ENCODE measurements at places on chromosomes 11 and 22.
A peak's percentile ranks its signal among the peaks of the same experiment; 100 is the strongest.

DNA sequence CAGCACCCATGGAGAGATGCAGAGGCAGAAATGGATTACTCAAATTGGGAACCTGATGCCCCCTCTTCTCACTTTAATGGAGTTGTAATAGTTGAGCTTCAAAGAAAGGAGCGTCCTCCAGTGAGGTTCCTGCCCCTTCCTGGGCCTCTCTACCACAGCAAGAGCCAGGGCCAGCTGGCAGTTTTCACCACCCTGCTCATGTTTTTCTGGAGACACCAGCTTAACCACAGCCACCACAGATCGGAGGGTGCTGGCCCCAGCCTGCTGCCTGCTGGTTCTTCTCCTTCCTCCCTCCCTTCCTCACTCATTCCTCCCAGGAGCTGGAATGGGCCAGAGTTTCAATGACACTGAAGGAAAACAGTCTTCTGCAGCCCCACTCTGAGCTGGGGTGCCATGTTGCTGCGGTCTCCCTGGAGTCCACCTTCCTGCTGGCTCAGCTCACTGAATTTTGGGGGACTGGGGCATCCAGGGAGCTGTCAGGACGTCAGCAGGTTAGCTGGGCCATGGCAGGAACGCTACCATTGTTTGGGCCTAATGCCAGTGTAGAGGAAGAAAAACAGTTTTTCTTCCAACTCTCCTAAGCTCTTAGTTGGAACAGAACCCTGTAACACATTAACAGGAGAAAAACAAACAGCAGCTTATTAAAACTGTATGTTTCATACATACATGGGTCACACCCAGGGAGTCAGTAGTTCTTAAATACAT lies 57.7 kb downstream of the TRAF6 start:
- peak; percentile 59 for DNase-seq

DNA sequence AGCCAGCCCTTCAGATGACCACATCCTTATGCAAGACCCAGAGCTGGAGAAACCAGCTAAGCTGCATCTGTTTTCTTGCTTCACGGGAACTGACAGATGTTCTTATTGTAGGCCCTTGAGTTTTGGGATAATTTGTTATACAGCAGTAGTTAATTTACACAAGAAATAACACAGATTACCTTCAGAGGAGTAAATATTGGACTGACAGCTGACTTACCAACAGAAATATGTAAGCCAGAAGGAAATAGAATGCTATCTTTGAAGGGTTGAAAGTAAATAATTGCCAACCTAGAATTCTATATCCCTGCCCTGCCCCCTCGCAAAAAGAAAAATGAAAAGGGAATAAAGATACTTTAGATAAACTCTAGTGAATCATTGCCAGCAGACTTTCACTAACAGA lies 124.1 kb downstream of the WNT7B start:
- no peak for DNase-seq

DNA sequence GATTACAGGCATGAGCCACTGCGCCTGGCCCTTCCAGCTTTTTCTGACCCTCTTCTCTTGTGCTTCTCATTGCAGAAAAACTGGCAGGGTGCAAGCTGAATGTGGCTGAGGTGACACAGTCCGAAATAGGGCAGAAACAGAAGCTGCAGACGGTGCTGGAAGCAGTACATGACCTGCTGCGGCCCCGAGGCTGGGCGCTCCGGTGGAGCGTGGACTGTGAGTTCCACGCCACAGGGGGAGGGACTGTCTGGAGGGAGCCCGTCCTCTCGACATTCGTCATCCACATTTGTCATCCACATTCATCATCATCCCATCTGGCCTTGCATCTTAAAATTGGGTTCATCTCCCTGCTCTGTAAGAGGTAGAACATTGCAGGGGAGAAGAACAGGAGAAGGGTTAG lies 49.3 kb upstream of the PARVG start:
- DNase-seq: no peak

GRCh38 chr11:42243385-42243784 lies 783.9 kb upstream of the LRRC4C start:
- no peak for DNase-seq

DNA sequence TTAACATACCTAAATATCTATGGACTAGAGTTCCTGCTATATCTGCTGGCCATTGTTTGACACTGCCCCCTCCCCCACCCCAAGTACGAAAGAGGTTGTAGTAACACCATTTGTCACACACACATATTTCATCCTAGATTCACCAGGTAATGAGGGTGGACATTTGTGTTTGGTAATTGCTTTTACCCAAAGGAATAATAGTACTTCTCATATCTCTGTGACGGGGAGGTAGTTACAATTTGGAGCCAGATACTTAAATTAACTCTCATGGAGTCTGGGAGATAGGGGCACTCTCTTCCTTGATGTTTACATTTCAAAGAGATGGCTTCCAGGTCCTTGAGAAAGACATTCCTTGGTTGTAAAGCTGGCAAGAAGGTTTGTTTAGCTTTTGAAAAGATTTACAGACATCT lies 38.7 kb downstream of the REXO2 start:
- no peak for DNase-seq

DNA sequence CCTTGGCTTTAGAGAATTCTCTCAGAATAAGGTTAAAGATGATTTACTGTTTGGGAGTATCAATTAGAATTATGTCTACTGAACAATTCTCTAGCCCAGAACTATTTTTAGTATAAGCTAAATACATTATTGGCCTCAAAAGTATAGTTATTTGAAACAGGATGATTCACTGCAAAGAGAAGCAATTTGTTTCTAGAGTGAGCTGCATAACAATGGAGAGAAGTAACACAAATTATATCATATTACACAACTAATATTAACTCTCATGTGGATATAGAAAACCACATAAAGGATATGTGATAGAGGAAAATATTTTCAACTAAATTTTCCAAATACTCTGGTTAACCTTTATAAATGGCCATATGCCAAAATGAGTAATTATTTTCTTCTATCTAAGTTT lies 24.9 kb downstream of the PGM2L1 start:
- no peak for DNase-seq

DNA sequence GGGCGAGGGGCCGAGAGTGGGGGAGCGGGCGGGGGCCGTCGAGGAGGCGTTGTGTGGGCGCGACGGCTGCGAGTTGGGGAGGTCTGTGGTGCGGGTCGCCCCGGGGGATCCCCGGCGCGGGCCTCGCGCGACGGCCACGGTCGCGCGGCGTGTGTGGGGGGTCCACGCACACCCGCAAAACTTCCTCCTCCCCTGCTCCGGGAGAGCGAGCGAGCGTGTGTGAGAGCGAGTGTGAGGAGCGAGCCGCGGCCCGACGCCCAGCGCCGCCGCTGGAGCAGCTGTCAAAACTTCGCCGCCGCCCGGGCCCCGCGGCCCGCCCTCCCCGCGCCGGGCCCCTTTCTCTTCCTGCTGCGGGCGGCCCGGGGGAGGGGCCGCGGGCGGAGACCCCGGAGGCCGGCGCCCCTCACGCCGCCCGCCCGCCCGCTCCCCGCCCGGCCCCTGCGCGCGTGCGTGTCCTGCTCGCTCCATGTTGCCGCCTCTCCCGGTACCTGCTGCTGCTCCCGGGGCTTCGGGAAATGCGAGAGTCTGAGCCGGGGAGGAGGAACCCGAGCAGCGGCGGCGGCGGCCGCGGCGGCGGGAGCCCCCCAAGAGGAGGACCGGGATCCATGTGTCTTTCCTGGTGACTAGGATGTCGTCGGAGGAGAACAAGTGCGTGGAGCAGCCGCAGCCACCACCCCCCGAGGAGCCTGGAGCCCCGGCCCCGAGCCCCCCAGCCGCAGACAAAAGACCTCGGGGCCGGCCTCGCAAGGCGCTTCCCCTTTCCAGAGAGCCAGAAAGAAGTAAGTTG lies 9.0 kb upstream of the CCT8L2 start:
- DNase-seq: no peak

GRCh38 chr11:10397226-10397987 lies 57.7 kb upstream of the AMPD3 start:
- DNase-seq: no peak

DNA sequence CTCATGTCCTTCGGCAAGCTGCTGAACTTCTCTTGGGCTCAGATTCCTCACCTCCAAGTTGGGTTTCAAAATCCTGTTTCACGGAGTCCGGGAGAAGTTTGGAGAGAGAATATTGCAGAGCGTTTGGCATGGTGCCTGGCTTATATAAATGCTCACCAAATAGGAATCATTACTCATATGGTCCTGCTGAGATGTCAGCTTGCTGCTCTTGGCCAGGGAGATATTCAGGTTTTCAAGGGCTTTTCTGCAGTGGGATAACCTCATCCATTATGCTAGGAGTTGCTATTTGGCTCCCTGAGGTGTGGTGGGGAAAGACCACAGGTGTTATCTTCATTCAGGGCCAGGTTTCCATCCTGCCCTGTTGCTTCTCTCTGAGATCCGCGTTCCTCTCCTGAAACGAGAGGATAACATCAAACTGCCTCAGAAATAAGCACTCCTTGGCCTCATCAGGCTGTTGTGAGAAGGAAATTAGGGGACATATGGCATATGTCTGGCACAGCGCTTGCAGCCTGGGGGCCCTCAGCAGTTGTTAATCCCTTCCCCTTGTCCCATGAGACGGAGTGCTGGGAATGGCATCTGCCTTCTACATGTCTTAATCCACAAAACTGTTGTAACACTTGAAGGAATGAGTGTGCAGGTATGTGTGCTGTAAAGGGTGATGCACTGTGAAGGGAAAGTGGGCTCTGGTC lies 29.9 kb upstream of the ACER3 start:
- peak; percentile 55 for DNase-seq

- DNase-seq: no peak
Observed at GRCh38 chr11:120340529-120340928, 4.3 kb downstream of the ARHGEF12 start.

DNA sequence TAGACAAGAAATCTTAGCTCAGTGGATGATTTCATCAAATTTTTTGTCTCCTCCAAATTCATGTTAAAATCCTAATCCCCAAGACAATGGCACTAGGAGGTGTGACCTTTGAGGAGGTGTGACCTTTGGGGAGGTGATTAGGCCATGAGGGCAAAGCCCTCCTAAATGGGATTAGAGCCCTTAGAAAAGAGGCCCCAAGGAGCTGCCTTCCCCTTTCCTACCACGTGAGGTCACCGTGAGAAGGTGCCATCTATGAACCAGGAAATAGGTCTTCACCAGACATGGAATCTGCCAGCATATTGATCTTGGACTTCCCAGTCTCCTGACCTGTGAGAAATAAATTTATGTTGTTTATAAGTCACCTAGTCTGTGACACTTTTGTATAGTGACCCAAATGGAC lies 138.7 kb downstream of the TRIM29 start:
- no peak for DNase-seq

- no peak for DNase-seq
Observed at GRCh38 chr11:17828311-17828751, 93.8 kb downstream of the KCNC1 start.

GRCh38 chr11:128720522-128720985 lies 26.7 kb downstream of the FLI1 start:
- no peak for DNase-seq

GRCh38 chr22:37345863-37346504 lies 63.7 kb downstream of the CYTH4 start:
- DNase-seq: peak; percentile 92

- no peak for DNase-seq
Observed at GRCh38 chr11:92227959-92228935, 3.6 kb downstream of the FAT3 start.
